ENCODE measurements at places on chromosomes 11 and 22.
A peak's percentile ranks its signal among the peaks of the same experiment; 100 is the strongest.

DNA sequence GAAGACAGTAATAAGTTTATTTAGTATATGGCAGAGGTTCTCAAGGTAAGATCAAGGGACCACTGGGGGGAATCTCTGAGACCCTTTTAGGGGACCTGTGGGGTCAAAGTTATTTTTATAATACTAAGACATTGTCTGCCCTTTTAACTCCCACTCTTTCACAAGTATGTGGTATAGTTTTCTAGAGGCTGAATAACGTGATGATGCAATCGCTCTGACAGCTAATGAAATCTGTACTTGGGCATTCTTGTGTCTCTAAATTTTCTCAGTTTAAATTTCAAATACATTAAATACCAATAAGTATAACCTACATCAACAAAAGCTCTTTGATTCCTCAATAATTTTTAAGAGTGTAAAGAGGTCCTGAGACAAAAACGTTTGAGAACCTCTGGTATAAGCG, 147.9 kb downstream of the ATG16L2 start:
- DNase-seq = no peak

GRCh38 chr22:47608421-47608820, 846.0 kb downstream of the TBC1D22A start:
- DNase-seq = no peak

DNA sequence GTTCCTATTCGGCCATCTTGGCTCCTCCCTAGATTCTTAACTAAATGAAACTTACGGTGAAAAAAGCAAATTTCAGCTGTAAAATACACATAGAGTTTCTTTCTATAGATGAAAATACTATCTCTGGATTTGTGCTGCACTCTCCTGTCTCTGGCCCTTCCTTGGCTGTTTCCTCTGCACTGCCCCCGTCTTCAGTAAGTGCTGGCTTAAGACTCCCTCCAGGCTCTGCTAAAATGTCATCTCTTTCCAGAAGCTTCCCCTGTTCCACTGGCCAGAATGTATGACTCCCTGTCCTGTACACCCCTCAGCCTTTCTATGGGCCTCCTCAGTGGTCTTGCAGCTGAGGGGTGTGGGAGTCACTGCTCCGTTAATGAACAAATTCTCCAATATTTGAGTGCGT, 109.1 kb upstream of the NARS2 start:
- no peak for DNase-seq

- DNase-seq = no peak
Measured at GRCh38 chr11:78907636-78908035, 333.0 kb upstream of the NARS2 start.

GRCh38 chr11:66743271-66743968, 14.4 kb upstream of the SPTBN2 start:
- no peak for DNase-seq

GRCh38 chr11:19721176-19721575, 8.5 kb downstream of the NAV2 start:
- no peak for DNase-seq

DNA sequence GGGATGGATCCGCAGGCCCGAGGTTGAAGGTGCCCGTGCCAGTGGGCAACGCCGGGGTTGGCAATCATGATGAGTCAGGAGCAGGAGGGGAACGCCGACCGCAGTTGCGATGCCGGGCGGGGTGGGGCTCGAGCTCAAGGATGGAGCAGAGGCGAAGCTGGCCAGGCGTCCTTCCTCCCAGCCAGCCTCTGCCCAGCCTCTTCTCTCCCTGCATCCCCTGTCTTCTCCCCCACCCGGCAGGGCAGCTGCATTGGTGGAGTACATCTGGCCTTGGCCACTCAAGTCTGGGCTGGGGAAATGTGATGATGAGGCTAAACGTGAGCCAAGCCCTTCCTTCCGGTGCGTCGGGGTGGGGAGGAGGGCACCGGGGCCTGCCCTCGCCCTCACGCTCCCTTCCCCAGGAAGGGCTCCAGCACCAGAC, 3.9 kb downstream of the IFITM10 start:
- DNase-seq = no peak

- DNase-seq = no peak
Measured at GRCh38 chr11:67400942-67401494, 640 bp downstream of the PPP1CA start.

DNA sequence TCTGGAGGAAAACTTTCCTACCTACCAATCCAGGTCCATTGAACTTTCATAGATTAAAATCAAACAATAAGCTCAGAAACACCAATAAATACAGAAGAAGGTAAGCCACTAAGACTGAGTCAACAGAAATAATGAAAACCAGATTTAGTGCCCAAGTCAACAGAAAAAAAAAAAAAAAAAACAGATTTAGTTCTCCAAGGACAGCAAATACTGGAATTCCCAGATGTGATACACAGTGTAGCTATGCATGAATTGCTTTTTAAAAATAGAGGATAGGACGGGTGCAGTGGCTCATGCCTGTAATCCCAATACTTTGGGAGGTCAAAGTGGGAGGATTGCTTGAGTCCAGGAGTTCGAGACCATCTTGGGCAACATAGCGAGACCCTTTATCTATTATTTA, 15.7 kb downstream of the DMC1 start:
- DNase-seq = no peak

GRCh38 chr11:24043842-24044241, 453.0 kb upstream of the LUZP2 start:
- no peak for DNase-seq

GRCh38 chr11:3838504-3838903, 2.3 kb downstream of the RHOG start:
- peak; percentile 66 for DNase-seq

- DNase-seq = peak; percentile 35
Measured at GRCh38 chr11:75140269-75141138, 10.4 kb upstream of the SLCO2B1 start.

GRCh38 chr22:42644422-42645340, 4.3 kb upstream of the ATP5MGL start:
- peak; percentile 41 for DNase-seq

- no peak for DNase-seq
Measured at GRCh38 chr11:111698852-111699559, 67.2 kb downstream of the PPP2R1B start.

GRCh38 chr11:115941481-115941993, 437.3 kb upstream of the CADM1 start:
- no peak for DNase-seq

GRCh38 chr11:12808519-12808918, 134.3 kb downstream of the TEAD1 start:
- DNase-seq = no peak

- no peak for DNase-seq
Measured at GRCh38 chr11:120918257-120918656, 105.6 kb upstream of the TBCEL start.

DNA sequence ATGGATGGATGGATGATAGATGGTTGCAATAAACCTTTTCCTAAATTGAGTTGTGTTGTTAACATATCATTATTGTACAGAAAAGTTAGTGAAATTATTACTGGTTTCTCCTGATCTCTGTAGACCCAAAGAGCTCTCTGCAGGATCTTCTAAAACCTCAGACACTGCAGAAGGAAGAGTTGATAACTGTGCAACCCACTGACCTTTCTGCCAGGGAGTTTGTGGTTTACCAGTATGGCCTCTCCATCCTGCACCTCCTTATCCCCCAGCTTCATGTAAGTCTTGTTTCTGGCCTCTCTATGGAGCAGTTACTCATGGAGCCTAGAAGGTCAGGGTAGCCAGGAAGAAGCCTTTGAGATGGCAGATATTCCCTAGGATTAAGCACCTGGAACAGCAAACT, 45.6 kb downstream of the BTG4 start:
- peak; percentile 3 for DNase-seq

DNA sequence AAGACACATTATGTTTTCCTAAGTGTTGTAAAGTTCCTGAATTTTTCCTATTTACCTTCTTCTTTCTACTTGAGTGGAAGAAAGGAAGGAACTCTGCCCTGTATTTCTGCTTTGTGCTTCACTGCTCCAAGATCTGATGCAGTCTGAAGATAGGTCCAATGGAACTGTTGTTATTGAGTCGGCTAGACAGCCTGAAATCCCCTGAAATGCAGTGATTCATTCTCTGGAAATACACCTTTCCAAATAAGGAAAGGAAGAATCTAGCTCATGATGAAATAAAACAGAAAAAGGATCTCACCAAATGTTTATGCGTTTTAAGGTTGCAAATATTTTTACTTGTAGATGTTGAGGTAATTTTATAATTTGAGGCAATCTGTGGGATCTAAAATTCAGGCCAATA, 322.8 kb downstream of the GUCY1A2 start:
- DNase-seq = no peak

- DNase-seq = no peak
Measured at GRCh38 chr11:134512571-134513538, 100.8 kb upstream of the B3GAT1 start.

DNA sequence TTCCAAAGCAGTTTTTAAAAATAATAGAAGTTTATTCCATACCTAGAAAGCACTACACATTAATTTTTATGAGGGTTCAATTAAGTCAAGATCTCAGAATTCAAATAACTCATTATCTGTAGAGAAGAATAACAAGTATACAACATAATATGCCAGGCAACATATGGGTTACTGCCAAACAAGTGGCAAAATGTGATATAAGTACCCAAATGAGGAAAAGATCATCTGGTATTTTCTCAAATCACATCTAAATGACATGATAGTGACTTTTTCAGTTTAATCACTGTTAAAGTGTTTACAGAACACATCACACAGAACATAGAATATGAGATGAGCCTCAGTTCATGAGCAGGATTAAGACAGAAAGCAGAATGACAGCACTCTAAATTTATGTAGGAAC, 123.3 kb downstream of the FCHSD2 start:
- no peak for DNase-seq

GRCh38 chr11:65569164-65569972, 909 bp upstream of the ZNRD2 start:
- DNase-seq = no peak

DNA sequence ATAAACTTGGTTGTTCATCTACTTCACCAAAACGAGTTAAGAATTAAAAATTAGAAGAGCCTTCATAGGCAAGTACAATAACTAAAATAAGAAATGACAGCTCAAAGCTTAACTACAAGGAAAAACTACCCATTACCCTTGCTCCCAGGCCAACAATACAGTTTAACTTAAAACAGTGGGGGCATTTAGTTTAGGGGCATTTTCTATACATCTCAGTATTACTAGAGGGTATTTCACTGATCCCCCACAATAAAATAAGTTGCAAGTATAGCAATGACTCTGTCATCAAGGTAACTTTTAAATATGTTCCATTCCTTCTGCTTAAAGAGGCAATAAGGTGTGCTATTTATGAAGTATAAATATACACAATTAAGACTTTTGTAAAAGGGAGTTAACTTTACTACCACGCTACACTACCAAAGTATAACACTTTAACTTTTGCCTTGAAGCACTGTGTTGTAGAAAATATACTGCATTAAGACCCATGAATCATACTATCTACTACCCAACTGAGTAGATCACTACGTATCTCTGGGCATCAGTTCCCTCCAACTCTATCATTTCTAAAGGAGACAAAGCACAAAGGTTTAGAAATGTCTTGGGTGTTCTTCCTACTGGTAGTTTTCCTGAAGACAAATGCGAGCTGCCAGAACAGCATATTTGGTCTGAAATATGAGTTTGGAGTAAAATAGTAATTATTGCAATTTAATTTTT, 29.8 kb downstream of the CHORDC1 start:
- DNase-seq = no peak

- no peak for DNase-seq
Measured at GRCh38 chr22:45977003-45977411, at the start of gene WNT7B. WNT7B (minus strand) TSS chr22:45977162; CDS start chr22:45976754, 408 bp downstream.

DNA sequence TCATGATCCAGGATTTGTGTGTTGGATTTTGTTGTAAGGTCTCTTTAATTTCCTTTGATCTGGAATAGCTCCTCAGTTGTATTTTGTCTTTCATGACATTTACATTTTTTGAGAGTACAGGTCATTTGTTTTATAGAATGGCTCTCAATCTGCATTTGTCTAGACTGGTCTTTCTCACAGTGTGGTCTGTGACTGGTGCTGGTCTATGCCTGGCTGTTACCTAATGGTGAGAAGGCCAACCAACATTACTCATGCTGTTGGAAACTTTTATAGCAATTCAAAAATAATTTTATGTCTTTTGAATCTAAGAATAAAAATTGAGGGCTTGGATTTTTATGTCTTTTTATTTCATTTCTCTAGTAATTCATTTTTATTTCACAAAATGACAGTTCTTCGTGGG, 3.9 kb upstream of the NCR3LG1 start:
- no peak for DNase-seq

DNA sequence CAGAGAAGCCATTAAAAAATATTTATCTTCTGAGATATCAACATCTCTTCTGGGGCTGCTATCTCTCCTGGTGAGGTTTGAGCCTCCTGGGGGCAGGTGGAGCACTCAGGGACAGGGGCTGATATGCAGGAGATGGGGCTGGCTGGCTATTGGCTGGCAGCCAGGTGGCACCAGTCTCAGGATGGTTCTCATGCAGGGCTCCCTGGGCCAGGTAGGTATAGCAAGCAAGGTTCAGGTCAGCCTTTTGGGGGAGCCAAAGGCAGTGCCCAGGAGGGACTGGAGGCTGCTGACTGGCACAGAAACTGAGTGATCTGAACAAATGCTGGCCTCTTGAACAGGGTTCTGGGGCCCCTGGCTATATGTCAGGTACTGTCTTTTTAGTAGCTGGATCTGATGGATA, 29.7 kb upstream of the EMSY start:
- DNase-seq = no peak

DNA sequence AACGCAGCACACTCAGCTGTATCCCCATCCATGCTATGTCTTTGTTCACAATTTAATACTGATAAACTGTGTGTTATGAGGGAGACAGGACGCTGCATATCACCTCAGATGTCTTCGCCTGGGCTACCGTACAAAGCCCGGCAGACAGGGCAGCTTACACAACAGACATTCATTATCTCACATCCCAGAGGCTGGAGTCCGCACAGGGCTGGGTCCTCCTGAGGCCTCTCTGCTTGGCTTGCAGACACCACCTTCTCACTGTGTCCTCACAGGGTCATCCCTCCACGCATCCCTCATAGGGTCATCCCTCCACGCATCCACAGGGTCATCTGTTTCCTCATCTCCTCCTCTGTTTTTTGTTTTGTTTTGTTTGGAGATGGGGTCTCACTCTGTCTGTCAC, 61.2 kb downstream of the SHANK2 start:
- DNase-seq = no peak
